ENCODE measurements at places on chromosomes 13 and 19.

GRCh38 chr13:19239114-19239860 is 57.7 kb upstream of the TUBA3C start:
- DNase-seq = no peak

- no peak for DNase-seq
Measured at GRCh38 chr19:45781214-45782161, 802 bp downstream of the DMPK start.

DNA sequence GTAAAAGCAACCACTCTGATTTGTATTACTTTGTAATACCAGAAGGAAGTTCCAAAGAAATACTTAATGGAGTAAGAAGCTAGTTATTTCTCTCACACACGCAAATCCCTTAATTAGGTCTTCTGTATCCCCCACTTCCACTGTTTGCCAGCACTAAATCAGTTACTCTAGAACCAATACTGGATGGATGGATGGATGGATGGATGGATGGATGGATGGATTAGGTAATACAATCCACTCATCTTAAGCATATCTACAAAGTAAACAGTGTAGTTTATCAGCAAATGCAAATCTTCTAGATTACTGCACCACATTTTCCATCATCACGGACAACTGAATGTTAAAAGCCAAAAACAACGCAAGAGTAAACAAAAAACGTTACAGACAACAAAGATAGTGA is 5.2 kb upstream of the EFNB2 start:
- DNase-seq = no peak

DNA sequence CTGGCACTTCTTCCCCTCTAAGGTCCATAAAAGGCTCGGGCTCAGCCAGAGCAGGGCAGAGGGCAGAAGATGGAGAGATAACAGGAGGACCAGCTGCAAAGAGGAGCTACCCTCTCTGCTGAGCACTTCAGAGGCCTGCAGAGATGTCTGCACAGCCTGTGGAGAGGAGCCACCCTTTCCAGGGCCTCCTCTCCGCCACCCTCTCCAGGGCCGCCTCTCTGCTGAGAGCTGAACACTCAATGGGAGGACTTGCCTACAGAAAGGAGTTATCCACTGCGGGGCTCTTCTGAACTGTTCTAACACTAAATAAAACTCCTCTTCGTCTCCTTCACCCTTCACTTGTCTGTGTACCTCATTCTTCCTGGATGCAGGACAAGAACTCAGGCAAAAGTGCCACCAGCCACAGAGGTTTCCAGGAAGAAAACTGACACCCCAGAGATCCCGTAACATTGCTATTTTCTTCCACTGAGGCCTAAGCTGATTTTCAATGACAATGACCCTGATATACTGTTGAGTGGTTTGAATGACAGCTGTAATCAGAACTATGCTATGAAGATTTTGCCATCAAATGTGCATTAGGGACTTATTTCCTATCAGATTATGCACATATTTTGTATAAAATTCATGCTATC is 16.2 kb upstream of the TSC22D1 start:
- DNase-seq = no peak

DNA sequence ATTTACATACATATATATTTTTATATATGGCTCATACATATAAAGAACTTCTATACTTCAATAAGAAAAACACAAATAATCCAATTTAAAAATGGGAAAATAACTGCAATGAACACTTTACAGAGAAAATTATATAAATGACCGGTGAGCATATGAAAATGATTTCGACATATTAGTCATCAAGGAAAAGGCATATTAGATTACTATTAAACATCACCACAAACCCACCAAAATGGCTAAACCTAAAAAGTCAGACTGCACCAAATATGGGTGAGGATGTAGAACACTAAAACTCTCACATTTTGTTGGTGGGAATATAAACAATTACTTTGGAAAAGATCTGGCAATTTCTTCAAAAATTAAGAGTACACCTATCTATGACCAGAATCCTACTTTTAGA is 316.2 kb downstream of the ENOX1 start:
- DNase-seq = no peak

- no peak for DNase-seq
Measured at GRCh38 chr13:48094404-48094780, 512 bp downstream of the MED4 start.

DNA sequence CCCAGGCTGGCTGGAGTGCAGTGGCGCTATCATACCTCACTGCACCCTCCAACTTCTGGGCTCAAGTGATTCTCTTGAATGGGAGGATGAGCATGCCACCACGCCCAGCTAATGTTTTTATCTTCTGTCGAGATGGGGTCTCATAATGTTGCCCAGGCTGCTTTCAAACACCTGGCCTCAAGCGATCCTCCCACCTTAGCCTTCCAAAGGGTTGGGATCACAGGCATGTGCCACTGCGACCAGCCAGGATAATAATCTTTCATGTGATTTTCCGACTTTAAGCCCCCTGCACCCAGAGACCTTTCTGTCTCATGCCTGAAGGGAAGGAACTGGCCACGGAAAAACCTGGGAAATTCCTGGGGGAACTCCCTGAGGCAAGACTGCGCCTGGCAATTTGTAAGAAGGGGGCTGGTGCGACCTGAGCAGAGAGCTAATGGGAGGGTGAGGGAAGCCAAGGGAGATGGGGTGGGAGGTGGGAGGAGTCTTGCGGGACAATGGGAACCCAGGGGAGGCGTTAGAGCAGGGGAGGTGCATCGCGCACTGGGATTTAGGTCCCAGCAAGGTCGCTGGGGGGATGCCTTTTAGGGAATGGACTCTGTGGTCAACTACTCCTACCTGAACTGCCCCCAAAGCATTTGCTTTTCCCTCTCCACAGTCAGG is 1.2 kb upstream of the CCDC124 start:
- no peak for DNase-seq

DNA sequence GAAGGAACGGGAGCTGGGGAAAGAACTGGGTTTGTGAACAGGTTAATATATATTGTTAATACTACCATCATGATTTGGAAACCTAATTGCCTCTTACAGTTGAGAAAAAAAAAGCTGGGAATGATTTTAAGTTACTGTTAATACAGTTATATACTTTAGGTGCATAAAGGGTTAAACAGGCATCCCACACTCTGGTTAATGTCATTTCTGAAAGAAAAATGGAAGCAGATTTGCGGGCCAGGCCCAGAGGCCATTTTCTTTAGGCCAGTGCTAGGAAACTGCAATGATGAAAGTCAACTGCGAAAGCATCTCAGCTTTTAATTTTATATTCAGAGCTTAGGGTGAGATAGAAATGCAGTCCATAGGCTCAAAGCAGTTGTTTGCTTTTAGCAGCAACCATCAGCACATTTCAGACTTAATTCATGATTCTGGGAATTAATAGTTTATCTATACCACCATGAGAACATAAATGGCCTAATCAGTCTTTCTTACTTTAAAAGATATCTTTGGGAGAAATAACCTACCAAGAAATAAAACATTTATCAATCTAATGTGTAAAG is 592.8 kb downstream of the GPC6 start:
- DNase-seq = no peak

- DNase-seq = no peak
Measured at GRCh38 chr19:2806736-2807378, 12.8 kb upstream of the ZNF554 start.

- no peak for DNase-seq
Measured at GRCh38 chr19:40378509-40378908, 11.5 kb downstream of the HIPK4 start.

DNA sequence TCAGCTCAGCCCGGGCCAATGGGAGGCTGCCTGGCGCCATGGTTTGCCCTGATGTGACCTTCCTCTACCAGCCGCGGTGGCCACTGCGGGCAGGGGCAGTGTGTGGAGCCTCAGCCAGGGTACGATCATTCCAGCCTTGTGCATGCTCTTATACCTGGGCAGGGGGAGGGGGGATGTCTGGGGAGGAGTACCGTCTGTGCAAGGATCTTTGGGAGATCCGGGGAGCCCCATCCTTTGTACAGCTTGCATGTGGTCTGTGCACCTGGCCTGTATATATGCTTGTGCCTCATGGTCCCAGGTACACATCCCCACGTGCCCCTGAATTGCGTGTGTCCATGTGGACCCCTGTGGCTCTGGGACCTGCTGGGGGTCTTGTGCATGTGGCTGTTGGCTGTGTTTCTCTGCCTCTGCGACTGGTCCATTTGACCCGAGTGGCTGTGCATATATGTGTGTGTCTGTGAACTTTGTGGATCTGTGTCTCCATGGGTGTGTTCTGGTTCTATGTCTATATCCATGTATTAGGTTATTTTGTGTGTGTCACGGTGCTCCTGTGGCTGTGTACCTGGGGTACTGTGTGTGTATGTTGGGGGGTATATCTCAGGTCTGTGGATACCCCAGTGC is 12.8 kb upstream of the NANOS3 start:
- DNase-seq = no peak

- DNase-seq = no peak
Measured at GRCh38 chr13:46666727-46667456, 113.9 kb downstream of the LRCH1 start.

GRCh38 chr19:39251846-39252245 is 3.2 kb upstream of the IFNL4 start:
- DNase-seq = no peak

DNA sequence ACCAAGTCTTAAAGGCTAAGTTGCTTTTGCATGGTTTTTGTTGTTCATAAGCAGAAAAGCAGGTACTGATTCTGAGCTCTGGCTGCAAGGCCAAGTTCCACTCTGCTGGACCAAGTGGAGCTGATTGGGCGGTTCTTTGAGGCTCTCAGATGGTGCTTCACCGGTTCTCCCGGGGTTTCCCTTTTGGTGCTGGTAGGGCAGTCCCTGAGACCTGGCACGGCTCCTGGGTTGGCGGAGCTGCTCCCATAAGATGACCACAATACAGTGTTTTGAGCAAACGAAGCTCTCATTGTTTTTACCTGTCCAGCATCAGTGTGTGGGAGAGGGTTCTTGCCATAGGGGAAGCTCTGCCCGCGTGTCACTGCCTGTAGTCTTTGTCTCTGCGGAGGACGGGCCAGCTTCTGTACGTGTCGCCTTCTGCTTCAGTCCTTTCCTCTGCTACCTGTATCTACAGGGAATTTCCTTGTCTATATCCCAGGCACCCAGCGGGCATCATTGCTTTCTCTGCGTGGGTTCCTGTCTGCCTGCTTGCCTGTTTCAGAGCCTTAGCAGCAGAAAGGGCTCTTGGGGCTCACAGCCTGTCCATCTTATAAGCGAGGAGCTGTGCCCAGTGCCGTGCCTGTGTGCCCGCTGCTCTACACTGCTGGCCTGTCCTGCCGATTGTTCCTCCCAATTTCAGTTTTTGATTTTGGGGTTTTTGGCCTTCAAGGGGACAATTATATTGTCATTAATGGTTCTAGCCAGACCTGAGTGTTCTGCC is 2.3 kb downstream of the U2AF2 start:
- DNase-seq = no peak

DNA sequence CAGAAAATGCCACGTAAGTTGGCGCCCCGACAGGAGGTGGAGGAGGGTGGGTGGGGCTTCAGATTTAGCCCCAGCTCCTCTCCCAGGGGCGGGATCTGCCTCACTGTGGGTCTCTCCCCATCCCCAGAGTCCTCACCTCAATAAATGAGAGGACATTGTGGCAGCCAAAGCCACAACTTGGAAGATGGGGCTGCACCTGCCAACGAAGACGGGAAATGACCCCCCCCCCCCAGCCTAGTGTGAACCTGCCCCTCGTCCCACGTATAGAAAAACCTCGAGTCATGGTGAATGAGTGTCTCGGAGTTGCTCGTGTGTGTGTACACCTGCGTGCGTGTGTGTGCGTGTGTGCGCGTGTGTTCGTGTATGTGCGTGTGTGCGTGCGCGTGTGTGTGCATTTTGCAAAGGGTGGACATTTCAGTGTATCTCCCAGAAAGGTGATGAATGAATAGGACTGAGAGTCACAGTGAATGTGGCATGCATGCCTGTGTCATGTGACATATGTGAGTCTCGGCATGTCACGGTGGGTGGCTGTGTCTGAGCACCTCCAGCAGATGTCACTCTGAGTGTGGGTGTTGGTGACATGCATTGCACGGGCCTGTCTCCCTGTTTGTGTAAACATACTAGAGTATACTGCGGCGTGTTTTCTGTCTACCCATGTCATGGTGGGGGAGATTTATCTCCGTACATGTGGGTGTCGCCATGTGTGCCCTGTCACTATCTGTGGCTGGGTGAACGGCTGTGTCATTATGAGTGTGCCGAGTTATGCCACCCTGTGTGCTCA is 1.5 kb upstream of the TRAPPC5 start:
- DNase-seq = peak; percentile 76

- no peak for DNase-seq
Measured at GRCh38 chr19:18685597-18686190, 2.2 kb downstream of the CRTC1 start.

DNA sequence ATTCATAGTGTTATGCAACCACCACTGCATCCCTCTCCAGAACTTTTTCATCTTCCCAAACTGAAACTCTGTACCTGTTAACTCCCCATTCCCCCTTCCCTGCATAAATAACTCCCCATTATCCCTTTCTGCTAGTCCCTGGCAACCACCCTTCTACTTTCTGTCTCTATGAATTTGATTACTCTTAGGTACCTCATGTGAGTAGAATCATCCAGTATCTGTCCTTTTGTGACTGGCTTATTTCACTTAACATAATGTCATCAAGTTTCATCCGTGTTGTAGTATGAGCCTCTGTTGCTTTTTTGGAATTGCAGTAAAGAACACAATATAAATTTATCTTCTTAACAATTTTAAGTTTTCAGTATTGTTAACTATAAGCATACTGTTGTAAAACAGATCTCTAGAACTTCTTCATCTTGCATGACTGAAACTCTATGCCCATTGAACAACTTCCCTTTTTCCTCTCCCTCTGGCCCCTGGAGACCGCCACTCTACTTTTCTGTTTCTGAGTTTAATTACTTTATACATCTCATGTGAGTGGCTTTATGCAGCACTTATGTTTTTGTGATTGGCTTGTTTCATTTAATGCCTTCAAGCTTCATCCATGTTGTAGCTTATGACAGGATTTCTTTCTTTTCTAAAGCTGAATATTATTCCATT is 87.3 kb upstream of the ABCC4 start:
- no peak for DNase-seq

GRCh38 chr19:3443840-3444694 is 36.3 kb downstream of the SMIM24 start:
- no peak for DNase-seq

DNA sequence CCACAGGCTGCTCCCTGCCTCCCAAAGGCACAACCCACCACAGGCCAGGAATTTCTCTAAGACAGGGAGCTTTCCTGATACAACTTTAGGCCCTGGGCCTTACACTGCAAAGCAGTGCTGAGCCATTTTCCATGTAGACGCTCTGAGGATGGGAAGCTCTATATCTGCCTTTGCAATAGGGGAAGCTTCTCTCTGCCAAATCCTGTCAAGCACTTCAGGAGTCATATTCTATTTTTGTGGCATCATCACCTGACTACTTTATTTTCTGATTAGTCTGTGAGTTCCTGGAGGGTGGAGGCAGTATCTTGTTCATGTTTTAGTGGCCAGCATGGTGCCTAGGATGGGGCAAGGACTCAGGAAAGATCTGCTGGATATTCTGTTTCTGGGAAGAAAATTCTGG is 382.0 kb downstream of the ZNF536 start:
- DNase-seq = no peak

GRCh38 chr19:5593343-5594255 is 25.8 kb upstream of the TINCR start:
- DNase-seq = no peak

DNA sequence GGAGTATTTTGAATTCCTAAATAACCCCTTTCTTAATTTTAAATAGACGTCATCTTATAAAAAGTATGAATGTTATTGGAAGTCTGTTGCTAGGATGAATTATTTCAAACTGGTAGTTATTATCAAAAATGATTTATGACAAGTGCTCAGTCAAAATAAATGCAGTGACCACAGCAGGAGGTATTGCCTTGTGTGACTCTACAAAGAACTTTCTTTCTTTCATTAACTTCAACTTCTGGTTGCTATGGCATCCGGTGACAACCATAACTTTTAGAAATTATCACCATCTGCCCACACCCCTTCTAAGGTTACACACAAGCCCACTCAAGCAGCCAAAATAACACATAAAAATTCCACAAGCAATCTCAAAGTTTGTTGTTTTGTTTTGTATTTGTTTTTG is 189.9 kb downstream of the DACH1 start:
- no peak for DNase-seq

Measured in GM12864 (cell line).